ENCODE measurements at places on chromosomes 3 and 15.

DNA sequence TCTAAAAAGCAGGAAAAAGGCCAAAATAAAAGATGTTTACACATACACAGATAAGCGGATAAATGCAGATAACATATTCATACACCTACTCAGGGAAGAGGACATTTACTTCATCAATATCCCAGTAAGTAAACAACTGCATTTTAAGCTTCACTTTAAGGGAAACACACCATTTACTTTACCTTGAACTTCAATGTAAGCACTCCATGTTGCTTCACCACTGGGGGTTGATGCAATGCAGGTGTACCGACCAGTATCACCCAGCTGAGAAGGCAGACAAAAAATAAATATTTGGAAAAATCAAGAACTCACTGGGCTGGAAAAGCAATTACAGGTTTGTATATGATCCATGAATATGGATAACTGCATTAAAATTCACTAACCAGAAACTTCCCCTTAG, 1099.5 kb downstream of the ROBO1 start:
- DNase-seq = no peak

DNA sequence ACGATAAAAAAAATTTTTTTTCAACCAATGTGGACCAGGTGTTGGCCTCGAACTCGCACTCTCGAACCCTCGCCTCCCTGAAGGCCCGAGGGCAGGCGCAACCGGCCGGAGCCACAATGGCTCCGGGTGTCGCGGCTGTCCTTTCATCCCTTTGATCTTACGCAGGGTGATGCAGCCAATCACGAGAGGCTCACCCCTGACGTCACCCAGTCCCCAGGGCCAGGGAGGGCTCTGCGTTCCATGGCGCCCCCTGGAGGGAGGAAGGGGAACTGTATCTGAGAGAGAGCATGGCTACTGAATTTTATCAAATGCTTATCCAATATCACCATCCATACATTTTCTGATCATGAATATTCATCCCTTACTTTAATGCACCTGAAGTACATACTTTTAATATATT, 15.4 kb upstream of the GMNC start:
- no peak for DNase-seq

DNA sequence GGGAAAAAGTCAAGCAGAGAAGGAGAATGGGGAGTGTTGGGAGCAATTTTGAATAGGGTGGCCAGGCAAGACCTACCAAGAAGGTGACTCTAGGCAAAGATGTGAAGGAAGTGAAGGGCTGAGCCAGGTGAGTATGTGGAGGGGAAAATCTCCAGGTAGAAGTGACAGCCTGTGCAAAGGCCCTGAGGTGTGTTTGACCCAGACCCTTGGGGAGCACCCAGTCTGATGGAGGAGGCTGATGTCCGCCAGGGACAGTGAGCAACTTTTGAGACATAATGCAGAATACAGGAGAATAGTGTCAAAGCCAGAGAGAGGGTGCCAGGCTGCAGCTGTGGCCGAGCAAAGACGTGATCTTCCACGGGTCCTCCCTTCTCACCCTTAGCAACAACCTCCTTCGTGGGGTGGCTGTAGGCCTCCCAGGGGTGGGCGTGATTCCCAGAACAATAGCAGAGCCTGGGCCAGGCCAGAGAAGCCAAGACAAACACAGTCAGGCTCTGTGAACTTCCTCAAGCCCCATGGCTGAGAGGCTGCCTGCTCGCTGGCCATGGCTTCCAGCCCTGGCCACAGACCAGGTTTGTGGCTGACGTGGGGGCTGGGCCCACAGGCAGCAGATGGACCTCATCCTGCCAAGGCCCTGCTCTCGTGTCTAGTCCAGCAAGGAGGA, 58.1 kb downstream of the SLC6A6 start:
- DNase-seq = peak; percentile 38

DNA sequence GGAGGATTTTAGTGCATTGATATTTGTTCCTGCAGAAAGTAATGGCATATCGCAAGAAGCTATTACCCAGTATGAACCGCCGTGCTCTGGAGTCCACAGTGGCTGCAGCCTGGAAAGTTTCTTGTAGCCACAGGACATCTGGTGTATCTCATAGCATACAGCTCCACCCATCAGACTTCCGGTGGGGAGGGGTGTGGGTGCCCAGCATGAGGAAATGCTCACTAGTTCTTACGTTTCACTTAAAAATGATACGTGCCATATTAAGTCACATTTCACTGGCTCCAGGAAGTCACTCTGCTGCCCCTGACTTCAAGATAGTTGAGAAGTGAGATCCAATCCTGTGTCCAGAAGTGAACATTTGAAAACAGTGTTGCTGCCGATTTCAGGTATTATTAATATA, 990.4 kb downstream of the GBE1 start:
- no peak for DNase-seq

- no peak for DNase-seq
Observed at GRCh38 chr3:131417751-131418150, 36.2 kb downstream of the NUDT16 start.

GRCh38 chr3:138234401-138235179, 47.5 kb downstream of the ARMC8 start:
- DNase-seq = no peak
